Activated CD8-positive, alpha-beta T cell treated with anti-CD3 and anti-CD28 coated beads, Interleukin-2, amount 10 ng/mL, durations not matched to agents 7 days and 5 days (primary cell): ENCODE measurements at places on chromosomes 1 and 21.

GRCh38 chr1:121483961-121484424 lies 299.2 kb downstream of the SRGAP2C start:
- DNase-seq, result no peak

DNA sequence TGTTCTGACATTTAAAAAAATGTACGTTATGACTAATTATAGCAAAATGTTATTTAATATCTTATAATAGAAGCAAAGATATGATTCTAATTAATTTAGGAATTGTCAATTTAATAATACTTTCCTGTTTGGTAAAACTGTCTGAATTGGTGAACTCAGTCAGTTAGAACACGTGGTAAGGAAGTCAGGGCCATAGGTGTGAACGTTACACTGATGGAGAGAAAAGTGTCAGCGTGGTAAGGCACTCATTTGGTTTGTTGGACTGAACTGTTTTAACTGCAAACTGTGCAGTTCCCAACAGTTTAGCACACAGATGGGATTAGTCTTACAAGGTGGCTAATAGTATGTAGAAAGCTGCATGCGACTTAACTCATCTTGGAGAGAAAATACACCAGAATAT lies 102.9 kb downstream of the EPB41 start:
- DNase-seq, result no peak

GRCh38 chr1:7590426-7590790 lies 180.7 kb upstream of the VAMP3 start:
- no peak for DNase-seq

DNA sequence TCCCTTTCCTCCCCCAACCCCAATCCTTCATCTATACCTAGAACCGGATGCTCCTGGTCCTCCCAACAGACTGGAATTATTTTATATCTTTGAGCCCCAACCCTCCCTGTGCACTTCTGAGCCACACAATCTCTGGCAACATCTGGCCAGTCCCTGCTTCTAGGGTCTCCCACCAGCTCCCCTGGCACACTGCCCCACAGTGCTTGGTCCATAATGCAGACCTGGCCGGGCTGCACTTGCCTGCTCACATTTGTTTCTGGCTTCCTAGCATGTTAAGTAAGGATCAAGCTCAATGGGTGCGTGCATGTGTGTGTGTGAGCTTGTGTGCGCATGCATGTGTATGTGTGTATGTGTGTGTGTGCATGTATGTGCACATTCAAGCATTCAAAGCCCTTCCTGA lies 8.8 kb downstream of the TRIM62 start:
- DNase-seq, result no peak

- no peak for DNase-seq
Observed at GRCh38 chr1:33117440-33118085, 36.6 kb downstream of the AZIN2 start.
